Amygdala (tissue), 56 donors: ENCODE measurements at places on chromosomes 5 and 9.

- no peak for DNase-seq
These were observed 243.8 kb upstream of the IRX1 start for GRCh38 chr5:3351581-3352442.

DNA sequence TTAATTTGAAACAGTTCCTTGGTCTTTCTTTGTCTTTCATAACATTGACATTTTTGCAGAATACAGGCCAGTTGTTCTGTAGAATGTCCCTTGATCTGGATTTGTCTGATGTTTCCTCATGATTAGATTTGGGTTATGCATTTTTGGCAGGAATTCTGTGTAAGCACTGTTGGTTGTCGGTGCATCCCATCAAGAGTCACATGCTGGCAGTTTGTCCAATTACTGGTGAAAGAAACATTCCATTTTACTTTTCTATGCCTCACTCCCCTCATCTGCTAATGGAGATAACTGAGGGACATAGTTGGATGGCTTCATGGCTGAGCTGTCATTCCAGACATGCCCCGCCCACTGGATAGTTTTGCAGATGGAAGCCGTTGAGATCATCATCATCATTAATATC, 7.6 kb upstream of the ZNF618 start:
- no peak for DNase-seq

DNA sequence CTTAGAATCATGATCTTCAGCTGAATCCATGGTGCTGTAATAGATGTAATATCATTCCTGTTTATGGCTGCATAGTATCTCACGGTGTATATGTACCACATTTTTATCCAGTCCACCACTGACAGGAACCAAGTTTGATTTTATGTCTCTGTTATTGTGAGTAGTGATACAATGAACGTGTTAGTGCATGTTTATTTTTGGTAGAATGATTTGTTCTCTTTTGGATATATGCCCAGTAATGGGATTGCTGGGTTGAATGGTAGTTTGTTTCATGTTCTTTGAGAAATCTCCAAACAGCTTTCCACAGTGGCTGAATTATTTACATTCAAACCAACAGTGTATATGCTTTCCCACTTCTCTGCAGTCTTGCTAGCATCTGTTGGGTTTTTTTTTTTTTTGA, 175.1 kb upstream of the CDH10 start:
- DNase-seq = no peak

DNA sequence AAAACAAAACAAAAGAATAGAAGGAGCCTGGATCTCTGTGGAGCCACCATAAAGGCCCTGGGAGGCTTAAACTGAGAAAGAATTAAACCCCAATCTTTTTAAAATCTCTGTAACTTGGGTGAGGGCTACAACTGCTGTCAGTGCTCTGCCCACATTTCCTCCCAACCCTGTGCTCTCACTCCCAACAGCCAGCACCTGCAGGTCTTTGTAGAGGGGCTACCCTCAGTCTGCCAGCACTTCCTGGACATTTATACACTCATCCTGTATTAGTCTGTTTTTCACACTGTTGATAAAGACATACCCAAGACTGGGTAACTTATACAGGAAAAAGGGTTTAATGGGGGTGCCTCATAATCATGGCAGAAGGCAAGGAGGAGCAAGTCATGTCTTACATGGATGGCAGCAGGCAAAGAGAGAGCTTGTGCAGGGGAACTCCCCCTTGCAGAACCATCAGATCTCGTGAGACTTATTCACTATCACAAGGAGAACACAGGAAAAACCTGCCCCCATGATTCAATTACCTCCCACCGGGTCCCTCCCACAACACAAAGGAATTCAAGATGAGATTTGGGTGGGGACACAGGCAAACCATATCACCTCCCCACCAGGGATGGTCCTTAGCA, 47.4 kb downstream of the SCAI start:
- no peak for DNase-seq

DNA sequence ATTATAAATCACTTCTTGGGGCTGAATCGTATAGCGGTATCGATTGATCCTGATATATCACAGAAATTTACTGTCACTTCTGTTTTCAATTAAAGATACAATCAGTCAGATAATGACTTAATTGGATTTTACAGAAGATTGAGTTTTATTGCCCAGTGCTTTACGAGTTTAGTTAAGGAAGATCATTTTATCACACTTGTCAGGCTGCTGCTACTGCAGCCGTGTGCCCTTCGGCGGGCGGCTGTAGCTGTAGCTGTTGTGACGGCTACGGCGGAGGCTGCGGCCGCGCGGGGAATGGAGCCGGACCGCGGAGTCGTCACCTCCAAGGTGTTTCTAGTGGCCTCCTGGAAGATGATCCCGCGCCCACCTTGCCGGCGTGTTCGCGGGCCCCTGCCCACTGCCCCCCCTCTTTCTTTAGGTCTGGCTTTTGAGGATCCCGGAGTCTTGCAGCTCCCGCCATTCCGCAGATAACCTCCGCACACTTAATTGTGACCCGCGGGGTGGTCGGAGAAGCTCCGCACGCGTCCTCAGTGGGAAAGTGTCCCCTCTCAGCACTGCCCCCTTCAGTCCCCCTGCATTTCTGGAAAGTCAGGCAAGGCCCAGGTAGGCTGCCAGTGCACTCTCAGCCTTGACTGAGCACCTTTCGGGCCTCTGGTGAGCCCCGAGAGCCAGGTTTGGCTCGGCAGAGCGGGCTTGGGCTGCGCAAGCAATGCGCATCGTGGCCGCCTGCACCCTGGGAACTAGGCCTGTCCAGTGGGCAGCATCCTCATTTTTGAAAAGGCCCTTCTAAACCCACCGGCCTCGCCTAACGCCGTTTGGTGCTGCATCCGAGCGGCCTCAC, 6.9 kb upstream of the DMRT3 start:
- no peak for DNase-seq

DNA sequence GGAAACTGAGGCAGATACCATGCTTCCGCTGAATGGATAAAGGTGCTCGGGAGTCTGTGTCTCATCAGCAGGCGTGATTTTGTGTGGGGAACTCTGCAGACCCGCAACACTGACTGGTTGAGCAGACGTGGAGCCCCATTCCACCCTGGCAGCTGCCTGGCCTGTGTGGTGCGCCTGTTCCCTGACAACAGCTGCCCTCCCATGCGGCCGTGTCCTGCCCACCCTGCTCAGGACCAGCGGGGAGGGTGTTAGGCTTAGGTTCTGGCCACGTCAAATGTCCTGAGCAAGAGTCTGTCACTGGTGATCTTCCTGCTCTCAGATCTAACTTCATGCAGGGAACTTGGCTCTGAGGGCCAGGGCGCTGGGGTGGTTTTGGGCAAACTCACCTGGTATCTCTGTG, 417.7 kb upstream of the IRX4 start:
- no peak for DNase-seq

- DNase-seq = no peak
These were observed 47.2 kb downstream of the CMYA5 start for GRCh38 chr5:79736528-79737514.

GRCh38 chr5:95390812-95391492, at the start of gene FAM81B:
FAM81B (plus strand) TSS chr5:95391366; CDS start chr5:95391390, 24 bp downstream.
- no peak for DNase-seq

DNA sequence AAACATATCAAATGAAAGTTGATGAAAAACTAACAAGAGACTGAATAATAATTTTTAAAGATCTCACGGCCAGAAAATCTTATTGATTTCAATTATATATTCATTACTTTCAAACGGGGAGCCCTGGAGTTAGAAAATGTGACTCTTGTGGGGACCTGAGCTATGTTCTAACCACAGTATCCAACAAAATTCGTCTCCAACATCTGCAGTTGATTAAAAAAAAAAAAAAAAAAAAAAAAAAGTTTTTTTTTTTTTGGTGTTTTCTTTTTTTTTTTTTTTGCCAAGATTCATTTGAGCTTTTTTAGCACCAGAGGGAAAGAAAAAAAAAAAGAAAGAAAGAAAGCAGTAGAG, 144.3 kb upstream of the PIK3R1 start:
- no peak for DNase-seq

DNA sequence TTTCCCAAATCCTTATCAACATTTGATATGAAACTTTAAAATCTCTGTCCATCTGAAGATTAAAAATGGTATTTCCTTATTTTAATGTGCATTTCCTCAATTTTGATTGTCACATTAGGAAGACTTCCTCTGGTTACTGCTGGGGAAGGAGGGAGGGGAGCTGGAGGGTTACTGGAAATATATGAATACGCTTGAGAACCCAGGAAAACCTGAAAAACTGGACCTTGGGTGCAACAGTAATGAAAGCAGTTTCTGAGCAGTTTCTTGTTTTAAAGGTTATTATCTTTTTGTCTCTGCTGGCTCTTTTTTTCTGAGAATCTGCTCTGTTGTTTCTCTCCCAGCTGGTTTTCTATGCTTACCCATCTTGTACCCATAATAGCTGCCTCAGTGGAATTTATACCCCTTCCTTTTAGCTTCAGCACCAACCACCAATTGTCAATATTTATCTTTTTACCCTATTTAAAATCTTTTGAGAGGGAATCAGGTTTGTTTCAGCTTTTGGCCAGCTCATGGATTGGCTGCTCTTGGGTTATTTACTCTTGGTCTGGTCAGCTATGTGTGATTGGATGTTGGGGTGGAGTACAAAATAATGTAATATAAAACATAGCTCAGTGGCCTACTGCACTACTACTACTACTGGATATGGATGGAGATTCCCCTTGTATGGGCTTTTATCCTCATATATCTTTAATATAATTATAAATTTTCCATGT, 67.4 kb downstream of the UNC13B start:
- no peak for DNase-seq

DNA sequence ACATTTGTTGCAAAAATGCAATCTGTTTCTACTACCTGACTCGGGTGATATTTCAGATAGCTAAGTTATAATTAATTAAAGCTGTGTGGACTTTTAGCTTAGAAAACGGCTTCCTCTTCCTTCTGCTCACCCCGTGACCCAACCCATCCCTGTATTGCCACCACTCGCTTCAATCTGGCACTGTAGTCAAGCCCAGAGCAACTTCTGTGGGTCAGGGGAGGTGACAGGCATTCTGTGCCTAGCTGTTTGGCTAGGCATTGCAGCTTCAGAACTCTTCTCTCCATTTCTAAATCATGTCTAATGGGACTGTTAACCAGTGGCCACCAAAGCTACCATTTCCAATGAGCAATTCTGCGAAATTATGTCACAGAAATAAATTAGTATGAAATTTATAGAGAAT, 179.7 kb upstream of the TLX3 start:
- DNase-seq = no peak

DNA sequence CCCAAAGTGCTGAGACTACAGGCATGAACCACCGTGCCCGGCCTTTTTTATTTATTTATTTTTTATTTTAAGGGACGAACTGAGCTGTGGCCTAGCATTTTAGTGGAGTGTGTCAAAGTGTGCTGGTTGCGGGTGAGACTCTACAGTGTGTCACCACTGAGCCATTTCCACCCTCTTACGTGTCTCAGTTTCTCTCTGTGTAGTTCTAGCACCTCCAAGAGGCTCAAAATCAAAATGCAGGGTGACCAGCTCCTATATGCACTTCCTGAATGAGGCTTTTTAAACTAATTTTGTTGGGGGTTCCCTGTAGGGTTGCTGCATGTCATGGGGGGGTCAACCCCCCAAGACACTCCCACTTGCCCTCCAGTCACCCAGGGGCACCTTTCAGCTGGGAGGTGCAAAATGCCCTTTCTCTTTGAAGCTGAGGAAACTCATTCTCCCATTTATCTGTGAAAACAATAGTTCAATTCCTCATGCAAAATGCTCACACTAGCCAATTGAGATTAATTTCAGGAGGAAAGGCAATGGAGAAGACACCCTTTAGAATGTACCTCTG, 69.3 kb downstream of the COL15A1 start:
- DNase-seq = no peak

GRCh38 chr9:3491450-3491849, 34.4 kb downstream of the RFX3 start:
- DNase-seq = no peak

DNA sequence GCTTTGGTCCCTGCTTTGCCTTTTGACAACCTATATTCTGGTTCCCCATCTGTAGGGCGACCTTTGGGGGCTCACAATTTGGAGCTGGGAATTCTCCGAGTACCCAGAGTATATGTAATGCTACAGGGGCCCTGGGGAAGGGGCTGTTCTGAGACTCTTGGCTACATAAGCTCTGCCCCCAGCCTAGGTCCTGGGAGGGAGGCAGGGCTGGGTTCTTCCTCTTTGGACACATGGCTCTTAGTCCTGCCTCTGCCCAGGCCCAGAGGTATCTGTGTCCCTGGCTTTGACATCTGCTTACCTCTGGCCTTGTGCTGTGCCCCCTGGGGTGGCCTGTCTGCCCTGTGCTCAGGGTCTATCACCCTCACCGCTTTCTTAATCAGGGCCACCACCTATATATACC, 181.6 kb downstream of the CACNA1B start:
- no peak for DNase-seq

- DNase-seq = peak; percentile 83
These were observed at the start of gene CLINT1 for GRCh38 chr5:157858527-157859226. CLINT1 (minus strand) TSS chr5:157859145; CDS start chr5:157858970, 175 bp downstream.

DNA sequence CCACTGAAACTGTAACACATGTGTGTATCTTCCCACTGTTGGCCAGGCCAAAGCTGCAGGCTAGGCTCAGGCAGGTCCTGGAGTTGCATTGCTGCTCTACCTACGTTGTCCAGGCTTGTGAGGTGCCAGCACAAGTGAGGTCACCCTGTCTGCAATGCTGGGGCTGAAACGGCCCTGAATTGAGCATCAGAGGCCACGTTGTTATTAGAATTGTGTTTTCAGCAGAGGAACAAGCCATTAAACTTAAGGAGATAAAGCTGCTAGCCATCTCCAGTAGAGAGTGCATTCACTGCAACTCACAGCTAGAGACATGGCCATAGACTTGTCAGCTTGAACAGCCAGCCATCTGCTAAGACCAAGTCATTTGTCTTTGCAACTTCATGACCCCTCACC, 191.8 kb downstream of the SEMA6A start:
- no peak for DNase-seq
